NB4 (cell line): ENCODE measurements at places on chromosomes 11 and 22.
A peak's percentile ranks its signal among the peaks of the same experiment; 100 is the strongest.

GRCh38 chr22:32723643-32724042 lies 77.9 kb upstream of the TIMP3 start:
- peak; percentile 96 for DNase-seq

DNA sequence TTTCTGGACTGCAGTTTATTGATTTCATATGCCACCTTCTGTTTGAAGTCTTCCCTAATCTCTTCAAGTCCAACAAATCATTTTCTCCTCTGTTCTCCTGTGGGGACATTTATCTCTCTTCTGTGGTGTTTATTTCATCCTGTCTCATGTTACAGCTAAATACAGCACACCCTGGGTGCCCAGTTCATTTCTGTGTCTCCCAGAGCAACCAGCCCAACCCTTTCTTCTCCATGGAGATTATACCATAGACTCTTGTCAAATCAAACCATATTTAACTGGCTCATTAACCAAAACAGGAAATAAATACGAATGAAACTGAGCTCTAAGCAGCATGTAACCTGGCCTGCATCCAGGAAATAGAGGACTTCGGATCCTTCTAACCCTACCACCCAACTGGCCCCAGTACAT lies at the start of gene MS4A8:
Gene MS4A8 (plus strand): TSS at position 329 of the 408 bp plus-strand sequence. CDS start 1,249 bp downstream, outside the sequence.
- DNase-seq, result no peak

DNA sequence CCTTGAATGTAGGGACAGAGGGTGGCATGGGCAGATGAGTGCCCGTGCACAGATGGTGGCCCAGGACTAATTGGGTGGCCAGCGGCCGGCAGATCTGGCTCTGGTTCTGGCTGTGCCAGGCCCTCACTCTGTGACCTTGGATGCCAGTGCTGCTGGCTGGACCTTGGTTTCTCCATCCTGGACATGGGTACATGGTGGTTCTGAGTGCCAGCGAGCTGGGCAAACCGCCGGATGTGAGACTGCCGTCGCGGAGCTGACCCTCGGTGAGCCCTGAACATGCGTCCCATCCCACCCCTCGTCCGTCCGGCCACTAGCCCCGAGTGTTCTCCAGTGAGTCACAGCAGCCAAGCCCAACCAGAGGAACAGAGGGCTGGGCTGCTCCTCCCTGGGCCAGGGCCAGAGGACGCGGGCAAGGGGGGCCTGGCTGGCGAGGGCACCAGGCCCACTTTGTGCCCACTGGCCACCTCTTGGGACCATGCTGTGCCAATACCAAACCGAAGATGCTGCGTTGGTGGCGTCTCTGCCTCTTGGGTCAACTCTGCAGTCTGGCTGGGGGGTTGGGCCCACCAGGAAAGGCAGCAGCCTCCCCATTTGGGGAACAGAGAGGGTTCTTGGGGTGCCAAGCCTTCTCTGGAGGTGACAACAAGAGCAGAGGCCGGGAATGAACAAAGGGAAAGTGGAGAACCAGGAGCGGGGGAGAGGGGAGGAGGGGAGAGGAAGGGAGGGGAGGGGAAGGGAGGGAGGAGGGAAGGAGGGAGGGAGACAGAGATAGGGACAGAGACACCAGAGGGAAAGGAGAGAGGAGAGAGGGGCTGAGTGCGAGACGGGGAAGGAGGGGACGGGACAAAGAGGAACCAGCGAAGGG lies 10.7 kb downstream of the LSP1 start:
- peak; percentile 68 for DNase-seq

GRCh38 chr22:49771266-49772065 lies 56.2 kb downstream of the BRD1 start:
- DNase-seq, result no peak

DNA sequence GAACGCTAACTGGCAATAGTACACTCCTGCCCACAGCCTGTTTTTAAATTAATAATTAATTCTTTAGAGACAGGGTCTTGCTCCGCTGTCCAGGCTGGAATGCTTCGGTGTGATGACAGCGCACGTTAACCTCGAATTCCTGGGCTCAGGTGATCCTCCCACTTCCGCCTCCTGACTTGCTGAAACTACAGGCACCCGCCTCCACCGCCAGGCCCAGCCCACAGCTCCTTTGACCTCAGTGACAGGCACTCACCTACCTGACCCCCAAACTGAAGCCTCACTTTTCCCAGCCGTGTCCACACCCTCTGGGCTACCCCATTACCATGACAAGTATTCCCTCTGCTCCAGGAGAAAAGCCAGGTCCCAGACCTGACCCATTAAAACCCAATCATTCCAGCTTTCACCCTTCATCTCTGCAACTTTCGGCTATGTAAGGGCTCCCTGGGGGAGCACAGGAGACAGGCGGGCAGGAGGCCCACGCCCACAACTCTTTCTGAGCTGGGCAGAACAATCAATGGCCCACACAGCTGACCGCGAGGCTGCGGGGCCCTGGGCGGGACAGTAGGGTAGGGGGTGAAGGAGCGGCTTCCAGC lies 730 bp downstream of the LMNTD2 start:
- DNase-seq, result no peak

DNA sequence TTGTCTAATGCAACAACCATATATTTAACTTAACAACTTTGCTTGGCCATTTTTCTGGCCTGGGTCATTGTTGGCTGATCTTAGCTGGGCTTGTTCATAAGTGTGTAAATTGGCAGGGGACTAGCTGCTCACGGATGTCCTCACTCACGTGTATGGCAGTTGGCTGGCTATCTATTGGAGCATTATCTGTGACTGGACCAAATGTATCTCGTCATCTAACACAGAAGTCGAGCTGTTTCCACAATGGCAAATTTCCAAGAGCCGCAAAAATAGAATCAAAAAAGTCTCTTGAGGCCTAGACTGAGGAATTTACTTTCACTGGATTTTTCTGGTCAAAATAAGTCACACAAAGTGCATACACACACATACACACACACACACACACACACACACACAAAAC lies 893.3 kb downstream of the FAM181B start:
- no peak for DNase-seq
